ENCODE measurements at places on chromosomes 1 and 21.

- no peak for DNase-seq
Measured at GRCh38 chr1:224594851-224595250, 21.3 kb upstream of the CNIH3 start.

DNA sequence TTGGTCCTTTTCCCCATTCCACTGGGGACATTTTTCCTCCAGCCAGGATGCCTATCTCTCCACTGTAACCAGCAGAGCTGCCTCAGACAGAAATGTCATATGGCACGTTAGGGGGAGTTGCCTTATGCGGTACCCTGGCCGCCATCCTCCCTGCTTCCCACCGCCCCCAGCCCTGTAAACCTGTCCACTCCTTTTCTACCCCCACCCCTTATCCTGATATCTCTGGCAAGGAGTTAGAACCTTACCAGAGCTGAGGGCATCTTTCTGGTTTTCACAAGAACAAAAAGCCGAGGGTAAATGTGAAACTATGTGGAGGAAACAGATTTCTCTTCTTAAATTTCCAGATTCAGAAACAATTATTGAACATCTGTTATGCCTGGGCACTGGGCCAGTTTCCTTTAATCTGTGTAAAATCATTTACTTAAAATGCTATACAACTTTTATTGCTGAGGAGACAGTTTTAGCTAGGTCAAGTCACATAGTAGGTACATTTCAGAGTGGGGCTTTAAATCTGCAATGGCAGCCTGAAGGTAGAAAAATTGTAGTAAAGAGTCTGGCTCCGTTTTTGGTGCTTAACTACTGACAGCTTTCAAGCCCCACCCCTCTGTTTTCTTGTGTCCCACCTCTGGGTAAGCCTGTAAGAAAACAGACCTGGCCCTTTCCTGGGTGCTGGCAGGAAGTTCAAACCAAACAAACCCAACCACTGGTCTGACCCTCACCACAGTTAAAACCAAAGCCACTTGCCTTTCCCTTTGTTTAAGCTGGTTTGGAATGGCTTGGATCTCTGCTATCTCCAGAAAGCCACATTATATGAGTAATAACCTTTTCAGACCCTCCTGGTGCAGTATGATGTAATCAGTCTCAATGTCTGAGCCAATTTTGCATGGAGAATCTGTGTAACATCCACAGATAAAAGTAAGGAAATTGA is 319.0 kb downstream of the HHAT start:
- no peak for DNase-seq

DNA sequence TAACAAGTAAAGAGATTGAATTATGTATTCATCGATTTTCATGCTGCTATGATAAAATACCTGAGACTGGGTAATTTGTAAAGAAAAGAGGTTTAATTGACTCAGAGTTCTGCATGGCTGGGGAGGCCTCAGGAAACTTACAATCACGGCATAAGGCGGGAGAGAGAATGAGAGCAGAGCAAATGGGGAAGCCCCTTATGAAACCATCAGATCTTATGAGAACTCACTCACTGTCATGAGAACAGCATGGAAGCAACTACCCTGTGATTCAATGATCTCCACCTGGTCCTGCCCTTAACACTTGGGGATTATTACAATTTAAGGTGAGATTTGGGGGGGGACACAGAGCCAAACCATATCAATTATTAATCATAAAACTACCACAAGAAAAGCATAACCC is 3.3 kb upstream of the GBP3 start:
- DNase-seq, result no peak

DNA sequence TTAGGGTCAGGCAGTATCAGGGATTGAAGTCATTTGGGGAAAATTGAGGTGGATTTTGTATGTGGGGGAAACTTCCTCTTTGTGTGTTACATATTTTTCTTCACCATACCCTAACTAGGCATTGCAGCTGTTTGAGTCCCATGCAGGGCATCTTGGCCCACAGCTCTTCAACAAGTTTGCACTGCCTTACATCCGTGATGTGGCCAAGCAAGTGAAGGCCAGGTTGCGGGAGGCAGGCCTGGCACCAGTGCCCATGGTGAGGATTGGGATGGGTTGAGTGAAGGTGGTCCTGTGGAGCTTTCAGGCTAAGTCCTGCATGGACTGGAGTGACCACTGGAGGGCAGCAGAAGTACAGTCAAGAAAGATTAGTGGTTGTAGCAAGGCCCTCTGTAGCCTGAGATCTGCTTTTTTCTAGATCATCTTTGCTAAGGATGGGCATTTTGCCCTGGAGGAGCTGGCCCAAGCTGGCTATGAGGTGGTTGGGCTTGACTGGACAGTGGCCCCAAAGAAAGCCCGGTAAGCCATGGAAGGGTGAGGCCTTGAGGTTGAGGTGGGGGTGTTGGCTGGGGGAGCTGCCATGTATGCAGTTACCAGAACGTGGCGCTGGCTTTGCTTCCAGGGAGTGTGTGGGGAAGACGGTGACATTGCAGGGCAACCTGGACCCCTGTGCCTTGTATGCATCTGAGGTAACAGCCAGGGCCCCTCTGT is 2.4 kb downstream of the UROD start:
- DNase-seq, result peak; percentile 94

DNA sequence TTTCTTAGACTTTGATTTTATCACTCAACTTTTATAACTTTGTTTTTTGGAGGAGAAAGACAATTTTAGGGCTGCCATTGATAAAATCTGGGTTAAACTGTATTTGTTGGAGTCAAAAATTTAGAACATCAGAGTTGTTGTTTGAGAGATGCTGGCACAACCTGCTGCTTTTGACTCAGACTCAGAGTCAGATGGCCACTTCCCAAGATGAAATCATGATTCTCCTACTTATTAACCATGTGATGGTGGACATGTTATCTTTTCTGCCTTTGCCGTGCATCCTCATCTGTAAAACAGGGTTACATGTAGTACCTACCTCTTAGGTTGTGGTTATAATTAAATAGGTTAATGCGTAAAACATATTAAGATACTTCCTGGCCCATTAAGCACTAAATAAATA is 71.2 kb downstream of the PLA2G4A start:
- DNase-seq, result no peak

- DNase-seq, result peak; percentile 29
Measured at GRCh38 chr1:52141513-52142219, at the start of gene ZFYVE9. TSS of gene ZFYVE9 (plus strand) at chr1:52142089. CDS start at chr1:52233207, 91,118 bp downstream.

- no peak for DNase-seq
Measured at GRCh38 chr1:209367061-209367772, 216.3 kb upstream of the CAMK1G start.

Measured in tibial nerve (tissue), 4 donors.